ENCODE measurements at places on chromosomes 2 and 18. TPM values are rescaled to one million over a fixed set of nuclear protein-coding genes. Genes with fewer than 3 reads are reported as not detected.

GRCh38 chr2:86274918-86275275 is 62.5 kb downstream of the REEP1 start:
- peak overlapping the region; percentile 10 for H3K27ac ChIP-seq
- H3K4me1 ChIP-seq = peaks cover 20% of the 10 kb centered on the region
- DNase-seq = peak; percentile 70
- no peaks in the 10 kb centered on the region for H3K27me3 ChIP-seq
- H3K4me3 ChIP-seq = no peak overlapping the region

- no peak overlapping the region for H3K4me3 ChIP-seq
- no peaks in the 10 kb centered on the region for H3K36me3 ChIP-seq
- no peaks in the 10 kb centered on the region for H3K27me3 ChIP-seq
- no peak for DNase-seq
These were observed 109.0 kb upstream of the TWIST2 start for GRCh38 chr2:238738917-238739316.

- no peak overlapping the region for H3K27ac ChIP-seq
- DNase-seq = no peak
- H3K36me3 ChIP-seq = peaks cover 3% of the 10 kb centered on the region
- H3K27me3 ChIP-seq = no peaks in the 10 kb centered on the region
- no peak overlapping the region for H3K4me3 ChIP-seq
- peaks cover 13% of the 10 kb centered on the region for H3K4me1 ChIP-seq
These were observed 3.8 kb upstream of the RPS7 start for GRCh38 chr2:3571284-3571683.

DNA sequence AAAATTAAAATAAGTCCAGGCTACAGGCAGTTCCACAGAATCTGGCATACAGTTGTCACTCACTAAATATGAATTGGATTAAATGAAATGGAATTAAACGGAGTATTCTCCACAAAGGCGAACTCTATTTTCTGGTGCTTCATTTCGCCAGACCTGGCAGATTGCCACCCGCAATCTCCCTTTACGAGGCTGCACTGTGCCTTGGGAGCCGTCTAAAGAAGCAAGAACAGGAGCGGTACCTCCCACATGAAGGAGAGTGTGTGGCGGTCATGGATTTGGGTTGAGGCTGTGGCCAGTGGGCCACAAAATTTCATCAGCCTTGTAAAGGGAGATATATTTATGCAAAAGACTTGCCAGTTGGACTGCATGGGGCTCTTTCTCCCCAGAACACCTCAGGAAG is 151.0 kb downstream of the OSR1 start:
- H3K27ac ChIP-seq = no peak overlapping the region
- H3K4me1 ChIP-seq = no peaks in the 10 kb centered on the region
- no peak overlapping the region for H3K4me3 ChIP-seq
- DNase-seq = no peak

The SYT4 gene
- not detected for total RNA-seq

The ANKRD23 gene
- total RNA-seq = 2.3 TPM

The FOXI3 gene
- not detected for total RNA-seq

All from heart left ventricle (tissue), 16 donors.